ENCODE measurements at places on chromosomes 2 and 18.

DNA sequence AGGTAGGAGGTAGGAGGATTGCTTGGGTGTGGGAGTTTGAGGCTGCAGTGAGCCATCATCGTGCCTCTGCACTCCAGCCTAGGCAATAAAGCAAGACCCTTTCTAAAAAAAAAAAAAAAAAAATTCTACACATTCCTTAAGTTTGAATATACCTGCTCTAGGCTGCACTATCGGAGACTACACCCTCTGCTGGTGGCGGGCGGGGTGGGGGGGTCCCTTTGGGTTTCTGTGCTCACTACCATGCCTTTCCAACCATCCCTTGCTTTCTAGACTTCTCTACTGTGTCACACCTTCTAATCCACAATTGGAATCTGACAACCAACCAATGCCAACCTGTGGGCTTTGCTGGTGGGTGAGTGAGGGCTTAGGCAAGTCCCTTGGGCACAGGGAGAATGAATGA lies 34.7 kb upstream of the FAM136A start:
- no peak for DNase-seq

DNA sequence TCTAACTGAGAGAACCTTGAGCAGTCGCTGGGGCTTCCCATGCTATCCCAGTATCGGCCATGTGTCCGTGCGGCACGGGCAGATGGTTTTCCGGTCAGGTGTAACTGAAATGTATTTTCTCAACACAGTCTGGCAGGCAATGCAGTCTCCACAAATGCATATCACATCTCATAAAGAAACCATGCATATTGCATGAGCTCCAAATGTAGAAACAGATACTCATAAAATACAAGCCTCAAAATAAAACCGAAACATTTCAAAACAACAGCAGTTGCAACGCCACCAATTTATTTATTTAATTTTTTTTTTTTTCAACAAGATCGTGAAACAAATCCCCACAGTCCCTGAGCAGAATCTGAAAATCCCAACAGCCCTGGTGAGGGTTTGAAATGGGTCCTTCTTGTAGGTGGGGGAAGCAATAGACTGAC lies 299.4 kb downstream of the LPIN1 start:
- no peak for DNase-seq

DNA sequence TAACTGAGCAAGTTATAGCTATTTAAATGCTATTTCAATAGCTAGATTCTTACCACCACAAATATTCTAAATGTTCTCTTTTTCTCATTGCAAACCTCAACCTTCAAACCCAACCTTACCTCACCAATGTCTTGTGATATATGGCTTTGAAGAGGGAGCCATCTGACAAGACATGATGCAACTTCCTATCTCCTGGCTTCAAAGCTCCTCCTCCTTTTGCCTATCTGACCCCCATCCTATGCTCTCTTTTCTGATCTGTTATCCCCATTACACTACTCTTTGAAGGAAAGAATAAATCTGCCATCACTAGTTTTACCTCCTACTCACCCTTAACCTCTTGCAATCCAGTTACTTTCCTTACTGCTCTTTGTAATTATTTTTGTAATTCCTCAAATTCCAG lies 235.6 kb upstream of the ZSWIM2 start:
- DNase-seq: no peak

DNA sequence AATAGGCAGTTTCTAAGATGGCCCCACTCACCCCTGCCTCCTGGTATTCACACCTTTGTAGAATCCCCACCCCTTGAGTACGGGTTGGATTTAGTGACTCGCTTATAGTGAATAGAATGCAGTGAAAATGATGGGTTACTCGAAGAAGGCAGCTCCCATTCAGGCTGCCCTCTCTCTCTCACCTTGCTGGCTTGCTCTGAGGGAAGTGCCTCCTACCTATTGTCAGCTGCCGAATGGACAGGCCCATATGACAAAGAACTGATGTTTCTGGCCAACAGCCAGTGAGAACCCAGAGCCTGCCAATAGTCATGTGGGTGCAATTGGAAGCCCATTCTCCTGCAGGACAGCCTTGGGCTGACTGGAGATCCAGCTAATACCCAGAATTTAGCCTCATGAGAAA lies 22.1 kb upstream of the RNF103 start:
- no peak for DNase-seq

DNA sequence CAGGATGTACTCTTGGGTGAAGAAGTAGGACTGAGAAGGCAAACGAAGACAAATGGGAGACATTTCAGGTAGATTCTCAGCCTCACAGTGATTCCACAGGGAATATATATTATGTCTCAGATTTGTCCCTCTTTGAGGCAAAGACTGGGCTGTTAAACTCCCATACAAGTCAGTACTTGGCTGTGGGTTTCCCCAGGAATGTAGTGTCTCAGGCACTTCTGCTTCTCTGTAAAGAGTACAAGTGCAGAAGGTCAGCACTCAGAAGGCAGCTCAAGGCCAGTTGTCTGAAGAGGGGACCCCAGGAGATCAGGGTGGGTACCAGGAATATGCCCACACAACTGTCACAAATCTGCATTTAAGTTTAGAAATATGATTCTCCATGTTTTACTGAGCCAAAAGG lies 39.9 kb upstream of the COBLL1 start:
- DNase-seq: no peak

DNA sequence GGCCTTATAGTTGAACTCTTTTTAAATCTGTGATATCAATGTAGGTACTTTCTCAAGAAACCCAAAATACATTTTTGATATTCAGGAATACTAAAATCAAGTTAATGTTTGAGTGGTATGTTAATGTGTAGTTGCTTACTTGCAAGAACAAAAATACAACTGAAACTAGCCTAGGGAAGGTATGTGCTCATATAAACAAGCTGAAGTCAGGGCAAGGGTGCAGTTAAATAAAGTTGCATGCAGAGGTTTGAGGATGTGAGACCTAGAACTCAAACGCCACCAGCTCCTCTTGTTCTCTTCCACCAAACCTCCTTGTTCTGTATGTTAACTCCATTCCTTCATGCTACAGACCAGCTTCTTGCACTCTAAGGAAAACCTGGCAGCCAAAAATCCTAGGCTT lies 388.3 kb upstream of the SMIM21 start:
- no peak for DNase-seq

GRCh38 chr2:239401881-239402233 lies 1.0 kb upstream of the HDAC4 start:
- no peak for DNase-seq

DNA sequence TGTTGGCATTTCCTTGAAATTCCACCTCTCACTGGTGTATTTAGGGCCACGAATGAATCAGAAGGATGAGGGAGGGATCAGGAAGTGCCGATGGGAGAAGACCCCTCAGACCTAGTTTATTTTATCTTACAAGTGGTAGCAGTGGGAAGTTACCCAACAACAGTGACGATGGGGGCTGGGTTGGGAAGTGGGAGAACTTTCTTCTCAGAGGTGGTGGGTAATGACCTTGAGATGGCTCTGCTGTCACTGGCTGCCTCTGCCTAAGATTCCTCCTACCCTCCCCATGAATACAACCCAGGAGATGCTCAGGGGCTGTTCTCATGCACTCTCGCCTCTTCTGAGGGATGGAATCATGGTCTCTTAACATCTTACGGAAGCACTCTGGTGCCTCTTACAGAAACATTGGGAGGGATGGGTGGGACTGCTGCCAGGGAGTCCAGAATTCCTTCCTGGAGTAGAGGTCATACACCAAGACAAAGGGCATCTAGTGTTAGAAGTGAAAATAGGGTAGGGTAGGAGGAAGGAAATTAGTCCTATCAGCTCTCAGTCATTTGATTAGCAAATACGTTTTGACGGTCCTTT lies 58.5 kb upstream of the TXNDC2 start:
- DNase-seq: no peak

GRCh38 chr2:135820003-135820618 lies 16.9 kb downstream of the LCT start:
- peak; percentile 66 for DNase-seq

DNA sequence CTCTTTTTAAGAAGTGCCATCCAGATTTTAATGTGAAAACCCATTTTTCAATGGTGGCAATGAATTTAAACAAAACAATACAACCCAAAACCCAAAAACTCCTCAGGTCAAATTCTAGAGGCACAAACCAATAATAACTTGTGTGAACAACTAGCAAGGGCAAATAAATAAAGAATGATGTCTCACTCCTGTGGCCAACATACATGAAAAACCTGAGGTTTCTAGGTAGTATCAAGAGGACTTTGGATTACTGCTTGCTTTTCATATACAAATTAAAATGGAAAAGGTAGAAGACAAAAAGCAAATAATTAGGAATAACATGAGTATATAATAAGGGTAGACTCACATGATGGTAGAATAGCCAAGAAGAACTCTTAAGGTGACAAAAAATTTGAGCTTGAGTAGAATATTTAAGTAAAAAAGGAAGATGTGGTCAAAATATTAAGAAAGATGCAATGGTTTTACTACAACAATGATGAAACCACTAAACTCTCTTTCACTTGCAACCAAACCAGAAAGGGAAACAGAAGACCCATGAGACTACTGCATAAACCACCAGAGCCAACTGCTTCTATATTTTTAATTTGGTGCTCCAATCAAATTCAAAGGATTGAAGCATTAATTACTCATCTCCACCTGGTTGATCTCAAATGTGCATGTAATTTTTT lies 53.5 kb downstream of the DARS1 start:
- DNase-seq: no peak

DNA sequence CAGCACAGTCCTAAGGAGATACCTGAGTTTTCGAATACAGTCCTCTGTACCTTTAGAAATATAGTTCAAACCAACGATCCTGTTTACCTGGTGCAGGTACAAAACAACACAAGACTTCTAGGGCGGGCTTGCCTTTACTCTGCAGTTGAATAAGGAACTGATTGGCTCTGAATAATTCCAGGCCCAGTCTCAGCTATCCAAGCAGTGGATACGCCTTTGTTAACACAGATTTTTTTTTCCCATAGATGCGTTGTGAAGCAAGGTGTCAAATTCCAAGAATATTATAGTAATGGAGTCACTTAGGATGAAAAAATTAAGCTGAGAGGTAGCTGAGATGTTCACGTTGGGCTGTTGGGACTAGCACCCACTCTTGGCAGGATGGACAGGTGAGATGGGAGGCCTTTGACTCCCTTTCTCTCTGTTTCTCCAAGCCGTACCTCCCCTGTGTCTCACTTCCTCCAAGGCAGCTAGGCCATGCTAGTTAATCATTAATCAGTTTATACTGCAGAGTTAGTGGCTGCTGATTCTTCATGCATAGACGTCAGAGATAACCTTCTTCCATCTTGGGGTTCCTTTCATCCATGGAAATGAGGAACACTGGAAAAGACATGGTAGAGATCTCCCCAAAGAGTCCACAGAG lies 380.8 kb upstream of the ACVR2A start:
- no peak for DNase-seq

- DNase-seq: no peak
These were observed 68.2 kb upstream of the CAB39 start for GRCh38 chr2:230644356-230644935.

- DNase-seq: no peak
These were observed 10.7 kb downstream of the PRKAG3 start for GRCh38 chr2:218820746-218821369.

DNA sequence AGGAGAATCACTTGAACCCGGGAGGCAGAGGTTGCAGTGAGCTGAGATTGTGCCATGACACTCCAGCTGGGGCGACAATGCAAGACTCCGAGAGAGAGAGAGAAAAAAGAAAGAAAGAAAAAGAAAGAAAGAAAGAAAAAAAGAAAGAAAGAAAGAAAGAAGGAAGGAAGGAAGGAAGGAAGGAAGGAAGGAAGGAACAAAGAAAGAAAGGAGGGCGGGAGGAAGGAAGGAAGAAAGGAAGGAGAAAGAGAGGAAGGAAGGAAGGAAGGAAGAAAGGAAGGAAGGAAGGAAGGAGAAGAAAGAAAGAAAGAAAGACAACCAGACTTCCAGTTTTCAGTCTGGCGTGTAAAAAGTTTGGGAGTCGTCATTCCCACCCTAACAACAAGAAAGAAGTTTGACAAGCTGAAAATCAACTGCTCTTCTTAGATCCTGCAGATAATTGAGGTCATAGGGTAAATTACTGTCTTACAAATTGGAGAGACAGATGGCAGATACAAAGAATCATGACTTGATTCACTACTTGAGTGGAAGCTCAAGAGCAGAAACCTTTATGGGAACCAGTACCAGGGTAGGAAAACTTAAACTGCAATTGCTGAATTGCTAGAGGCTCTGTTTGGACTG lies 15.1 kb upstream of the CYP27C1 start:
- DNase-seq: no peak

DNA sequence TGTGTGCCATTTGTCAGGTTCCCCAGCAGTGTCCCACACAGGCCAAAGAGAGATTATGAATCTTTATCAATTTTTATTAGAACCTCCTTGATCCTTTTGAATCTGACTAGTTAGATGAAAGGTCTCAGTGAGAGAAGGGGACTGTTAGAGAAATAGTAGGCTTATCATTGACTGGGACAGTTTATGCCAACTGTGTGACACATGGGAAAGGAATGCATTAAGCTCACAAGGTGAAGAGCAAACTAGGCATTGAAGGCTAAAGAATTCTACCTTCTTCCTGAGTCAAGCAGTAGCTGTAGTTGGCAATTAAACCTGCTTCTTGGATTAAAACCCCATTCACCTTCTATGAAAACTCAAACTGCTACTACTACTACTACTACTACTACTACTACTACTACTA lies 389.6 kb upstream of the CDH19 start:
- DNase-seq: no peak

- DNase-seq: no peak
These were observed 44.3 kb upstream of the TGIF1 start for GRCh38 chr18:3405713-3406112.

- no peak for DNase-seq
These were observed 53.8 kb downstream of the SKA1 start for GRCh38 chr18:50428531-50429206.

GRCh38 chr2:174328961-174329715 lies 5.6 kb upstream of the SP9 start:
- DNase-seq: no peak

DNA sequence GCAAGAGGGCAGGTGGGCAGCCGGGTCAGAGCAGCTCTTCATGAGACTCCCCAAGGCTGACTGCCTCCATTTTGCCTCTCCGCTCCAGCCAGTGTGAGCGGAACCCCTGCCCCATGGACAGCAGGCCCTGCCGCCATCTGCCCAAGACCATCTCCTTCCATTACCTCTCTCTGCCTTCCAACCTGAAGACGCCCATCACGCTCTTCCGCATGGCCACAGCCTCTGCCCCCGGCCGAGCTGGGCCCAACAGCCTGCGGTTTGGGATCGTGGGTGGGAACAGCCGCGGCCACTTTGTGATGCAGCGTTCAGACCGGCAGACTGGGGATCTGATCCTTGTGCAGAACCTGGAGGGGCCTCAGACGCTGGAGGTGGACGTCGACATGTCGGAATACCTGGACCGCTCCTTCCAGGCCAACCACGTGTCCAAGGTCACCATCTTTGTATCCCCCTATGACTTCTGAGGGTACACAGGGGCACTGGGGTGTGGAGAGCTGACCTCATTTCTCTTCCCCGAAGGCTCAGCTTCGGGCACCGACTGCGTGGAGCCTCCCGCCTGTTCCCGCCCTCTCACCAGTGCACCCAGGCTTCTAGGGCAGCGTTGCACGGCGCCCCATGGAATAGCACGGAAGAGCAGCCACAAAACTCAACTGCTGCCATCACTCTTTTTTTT lies 49.0 kb downstream of the FBLN7 start:
- peak; percentile 43 for DNase-seq
